ENCODE measurements at places on chromosomes 3 and 15.

GRCh38 chr3:105829229-105829628 is 39.6 kb downstream of the CBLB start:
- no peak for DNase-seq

DNA sequence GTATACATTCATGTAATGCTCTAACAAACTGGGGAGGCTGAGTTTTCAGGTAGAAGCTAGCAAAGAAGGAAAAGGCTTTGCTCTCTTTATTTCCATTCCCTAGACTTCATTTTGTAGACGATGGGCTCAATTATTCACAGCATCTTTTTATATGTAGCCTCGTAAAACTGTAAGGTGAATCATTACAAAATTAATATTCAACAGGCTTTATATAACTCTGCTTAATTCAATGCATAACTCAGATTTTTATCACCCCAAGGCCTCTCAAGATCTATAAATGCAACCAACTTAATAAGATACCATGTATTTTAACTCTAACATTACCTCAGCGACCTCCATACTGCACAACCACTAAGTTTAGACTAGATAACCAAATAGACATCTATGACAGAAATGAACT is 63.0 kb upstream of the FRMD4B start:
- DNase-seq = no peak

GRCh38 chr3:37833302-37834186 is 28.1 kb upstream of the CTDSPL start:
- no peak for DNase-seq

DNA sequence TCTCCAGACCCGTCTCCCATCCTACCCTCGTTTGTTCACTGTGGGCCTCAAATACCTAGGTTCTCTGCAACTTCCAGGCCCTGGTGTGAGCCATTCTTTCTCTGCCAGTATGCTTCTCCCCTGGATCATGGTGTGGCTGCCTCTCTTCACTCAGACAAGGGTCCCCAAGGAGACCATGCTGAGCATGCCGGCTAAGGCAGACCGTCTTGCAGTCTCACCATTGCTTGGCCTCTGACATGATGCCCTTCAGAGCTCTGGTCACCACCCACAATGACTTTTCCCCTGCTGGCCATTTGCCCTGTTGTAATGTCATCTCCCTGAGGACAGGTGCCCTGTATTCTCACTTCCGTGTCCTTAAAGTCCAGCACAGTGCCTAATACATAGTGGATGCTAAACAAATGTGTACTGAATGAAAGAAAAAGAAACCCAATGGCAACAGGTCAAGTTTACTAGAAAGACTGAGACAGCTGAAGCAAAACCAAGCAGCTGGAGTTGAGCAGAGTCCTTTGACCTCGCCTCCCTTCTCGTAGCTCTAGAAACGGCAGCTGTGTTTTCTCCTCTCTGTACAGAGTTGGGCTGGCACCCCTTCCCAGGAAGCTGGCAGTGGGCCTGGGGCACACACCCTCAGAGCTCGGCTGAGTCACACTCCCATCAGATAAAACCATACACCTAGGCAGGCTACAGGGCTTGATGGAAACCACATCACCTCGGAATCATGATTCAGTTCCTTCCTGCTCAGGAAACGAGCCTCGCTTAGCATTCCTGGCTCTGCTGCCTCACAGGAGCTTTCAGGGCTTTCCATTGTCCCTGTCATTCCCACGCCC is 8.6 kb downstream of the TLR9 start:
- peak; percentile 54 for DNase-seq

DNA sequence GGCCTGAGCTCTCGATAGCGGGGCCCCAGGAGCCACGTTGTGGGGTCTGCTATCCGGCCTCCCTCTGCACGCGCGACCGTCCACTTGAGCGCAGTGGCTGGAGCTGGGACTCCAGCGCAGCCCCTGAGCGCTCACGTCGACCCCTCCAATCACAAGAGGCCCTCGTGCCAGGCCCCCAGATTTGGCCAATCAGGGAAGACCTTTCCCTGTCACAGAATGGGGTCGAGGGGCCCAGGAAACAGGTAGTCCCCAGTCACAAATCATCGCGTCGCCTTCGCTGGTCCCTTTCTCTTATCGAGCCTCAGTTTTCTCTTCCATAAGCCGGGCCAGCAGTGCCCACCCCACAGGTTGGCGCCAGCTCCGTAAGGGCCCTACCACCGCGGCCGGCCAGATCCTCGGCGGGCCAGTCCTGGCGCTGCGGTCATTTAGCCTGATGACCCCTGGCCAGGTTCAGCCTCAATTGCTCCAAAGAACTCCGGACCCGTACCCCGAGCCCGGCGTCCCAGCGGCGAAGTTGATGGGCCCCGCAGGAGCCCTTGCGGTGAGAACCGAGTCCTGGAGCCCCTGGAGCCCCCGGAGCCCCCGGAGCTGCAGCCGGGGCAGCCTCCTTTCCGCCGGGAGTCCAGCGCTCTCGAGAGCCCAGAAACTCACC is 435 bp downstream of the ALDH1L1 start:
- no peak for DNase-seq

GRCh38 chr3:177681852-177682251 is 484.6 kb upstream of the TBL1XR1 start:
- no peak for DNase-seq

DNA sequence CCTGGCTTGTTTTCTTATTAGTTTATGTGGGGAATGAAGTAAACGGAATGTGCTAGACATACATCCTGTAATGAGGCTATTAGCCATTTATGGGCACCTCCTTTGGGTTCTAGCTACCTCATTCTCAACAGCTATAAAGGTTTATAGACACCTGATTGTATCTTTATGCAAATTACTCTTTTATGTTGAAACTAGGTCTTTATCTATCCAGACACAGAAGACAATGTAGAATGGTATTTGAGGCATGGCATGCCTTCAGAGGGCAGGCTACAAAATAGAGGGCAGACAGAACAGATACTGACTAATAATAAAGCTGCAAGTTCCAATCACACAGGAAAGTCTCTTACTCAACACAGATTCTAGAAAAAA is 27.1 kb downstream of the TBC1D2B start:
- no peak for DNase-seq

DNA sequence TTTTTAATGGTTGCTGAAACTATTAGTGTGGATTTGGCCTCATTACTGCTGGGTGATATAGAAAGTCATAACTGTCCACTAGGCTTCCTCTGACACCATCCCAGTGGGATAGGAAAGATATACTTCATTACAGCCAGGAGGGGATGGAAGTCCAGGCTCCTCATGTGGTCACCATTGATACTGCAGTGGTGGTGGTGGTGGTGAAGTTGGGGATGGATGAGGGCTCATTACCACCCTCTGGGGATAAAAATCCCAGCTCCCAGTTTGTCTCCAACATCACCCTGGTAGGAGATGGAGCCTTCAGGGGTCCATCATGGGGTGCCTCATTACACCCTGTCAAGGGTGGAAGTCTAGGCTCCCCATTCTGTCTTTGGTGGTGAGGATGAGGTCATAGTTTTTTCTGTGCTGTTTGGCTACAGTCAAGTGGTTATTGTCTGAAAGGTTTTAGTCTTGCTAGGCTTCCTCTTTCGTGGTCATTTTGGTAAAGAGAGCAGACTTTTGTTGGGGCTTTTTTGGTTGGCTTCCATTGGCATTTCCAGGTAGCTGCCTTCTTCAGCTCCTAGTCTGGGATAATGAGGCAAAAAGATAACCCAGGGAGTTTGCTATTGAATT is 30.1 kb upstream of the FILIP1L start:
- DNase-seq = no peak

- no peak for DNase-seq
Measured at GRCh38 chr3:7640787-7641186, 779.9 kb downstream of the GRM7 start.

- no peak for DNase-seq
Measured at GRCh38 chr3:42127226-42127625, 36.1 kb downstream of the TRAK1 start.

GRCh38 chr3:102078854-102079808 is 229.8 kb downstream of the NFKBIZ start:
- DNase-seq = no peak

- no peak for DNase-seq
Measured at GRCh38 chr3:42729404-42730145, 27.0 kb upstream of the HHATL start.

GRCh38 chr3:49489247-49489646 is 19.2 kb downstream of the DAG1 start:
- no peak for DNase-seq

DNA sequence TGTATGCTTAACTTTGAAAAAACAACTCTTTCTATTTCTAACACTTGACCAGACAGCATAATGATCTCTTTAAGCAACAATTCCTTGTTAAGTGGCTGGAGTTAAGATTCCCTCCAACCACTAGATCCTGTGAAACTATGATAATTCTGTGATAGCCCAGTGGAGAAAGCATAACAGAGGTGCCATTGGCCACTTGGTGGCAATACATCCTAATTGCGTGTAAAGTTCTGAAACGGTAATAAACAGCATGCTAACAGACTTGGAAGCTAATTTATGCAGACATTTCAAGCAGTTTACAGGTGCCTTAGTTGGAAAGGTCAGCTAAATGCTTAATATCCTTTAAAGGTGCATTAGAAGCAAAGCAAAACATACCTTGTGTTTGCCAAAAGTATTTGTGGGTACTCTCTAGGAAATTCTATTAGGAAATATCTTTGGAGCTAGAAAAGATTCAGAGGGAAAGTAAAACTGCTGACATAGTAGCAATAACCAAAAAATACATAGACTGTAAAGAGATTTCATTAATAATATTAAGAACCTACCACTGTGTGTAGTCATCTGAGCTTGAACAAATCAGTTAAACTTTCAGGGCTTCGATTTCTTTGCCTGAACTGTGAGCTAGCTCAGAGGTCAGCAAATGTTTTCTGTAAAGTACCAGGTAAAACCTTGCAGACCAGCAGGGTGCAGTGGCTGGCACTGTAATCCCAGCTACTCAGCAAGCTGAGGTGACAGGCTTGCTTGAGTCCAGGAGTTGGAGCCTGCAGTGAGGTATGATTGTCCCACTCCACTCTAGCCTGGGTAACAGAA is 19.0 kb upstream of the CSTA start:
- DNase-seq = no peak

GRCh38 chr3:143437405-143437804 is 317.8 kb downstream of the CHST2 start:
- DNase-seq = no peak

DNA sequence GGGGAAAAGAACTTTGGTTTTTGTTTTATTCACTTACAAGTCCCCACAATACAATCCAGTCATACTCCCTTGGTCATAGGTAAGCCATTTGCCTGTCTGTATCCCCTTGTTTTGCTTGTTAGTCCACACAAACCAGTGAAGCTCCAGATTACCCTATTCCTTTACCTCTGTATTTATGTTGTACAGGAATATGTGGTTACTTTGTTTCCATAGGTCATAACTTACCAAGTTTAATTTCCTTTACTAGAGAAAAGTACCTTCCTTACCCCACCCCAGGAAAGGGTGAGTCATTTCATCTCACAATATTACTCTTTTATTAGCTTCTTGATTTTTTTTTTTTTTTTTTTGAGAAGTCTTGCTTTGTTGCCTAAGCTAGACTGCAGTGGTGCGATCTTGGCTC is 113.4 kb upstream of the LRRFIP2 start:
- DNase-seq = no peak

GRCh38 chr3:113812854-113813253 is 25.7 kb upstream of the GRAMD1C start:
- no peak for DNase-seq

- no peak for DNase-seq
Measured at GRCh38 chr3:136546720-136547119, 205.5 kb downstream of the STAG1 start.

GRCh38 chr3:125461896-125462295 is 58.1 kb downstream of the SNX4 start:
- DNase-seq = no peak

DNA sequence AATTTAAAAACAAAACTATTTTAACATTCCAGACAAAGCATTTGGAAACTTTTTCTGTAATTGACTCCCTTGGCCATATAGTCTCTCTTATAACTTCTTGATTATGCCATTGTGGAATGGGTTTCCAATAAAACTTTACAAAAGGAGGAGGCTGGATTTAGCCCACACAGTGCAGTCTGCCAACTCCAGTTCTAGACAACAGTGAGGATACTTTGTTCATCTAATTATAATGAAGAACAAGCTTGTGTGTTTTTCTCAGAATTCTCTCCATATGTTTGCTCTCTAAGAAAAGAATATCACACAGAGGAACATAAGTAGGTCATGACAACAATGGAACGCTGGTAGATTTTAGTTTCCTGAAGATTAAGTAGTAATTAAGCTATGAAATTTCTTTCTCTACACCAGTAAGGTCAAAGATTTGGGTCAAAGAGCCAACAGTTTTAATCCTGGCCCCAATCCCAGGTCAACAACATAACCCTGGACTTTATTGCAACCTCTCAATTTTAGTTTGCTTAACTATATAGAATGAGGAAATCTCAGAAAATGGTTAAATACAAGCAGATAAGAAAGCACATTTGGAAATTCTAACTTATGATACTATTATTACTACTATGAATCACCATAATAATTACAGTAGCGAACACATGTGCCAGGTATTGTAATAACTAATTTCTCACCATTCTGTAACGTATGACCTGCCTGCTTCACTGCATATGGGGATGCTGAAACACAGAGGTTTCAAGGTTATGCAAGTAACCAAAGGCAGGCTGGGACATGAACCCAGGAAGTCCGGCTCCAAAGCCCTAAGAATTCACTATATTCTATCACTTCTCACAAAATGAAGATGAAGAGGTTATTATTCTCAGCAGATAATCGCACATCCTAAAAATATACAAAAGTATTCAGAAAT is 65.7 kb downstream of the TJP1 start:
- DNase-seq = no peak

DNA sequence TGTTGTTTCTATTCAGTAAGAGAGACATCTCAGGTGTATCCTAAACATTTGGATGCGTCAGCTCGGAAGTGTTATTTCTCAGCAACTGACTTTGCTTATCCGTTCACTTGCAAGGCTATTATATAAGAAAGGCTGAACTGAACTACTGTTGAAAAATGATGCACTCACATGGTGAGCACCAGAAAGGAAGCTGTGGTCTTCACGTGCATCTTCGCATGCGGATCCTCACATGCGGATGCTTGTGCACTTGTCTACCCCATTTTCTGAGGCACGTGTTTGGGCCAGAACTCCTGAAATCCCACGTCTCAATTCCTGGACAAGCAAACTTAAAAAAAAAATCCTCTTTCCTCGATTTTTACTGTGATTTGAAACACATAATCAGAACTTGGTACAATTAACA is 63.2 kb downstream of the PDZRN3 start:
- DNase-seq = no peak

All from activated CD4-positive, alpha-beta T cell treated with anti-CD3 and anti-CD28 coated beads for 1 hour (primary cell).